ENCODE measurements at places on chromosomes 3 and 15.

DNA sequence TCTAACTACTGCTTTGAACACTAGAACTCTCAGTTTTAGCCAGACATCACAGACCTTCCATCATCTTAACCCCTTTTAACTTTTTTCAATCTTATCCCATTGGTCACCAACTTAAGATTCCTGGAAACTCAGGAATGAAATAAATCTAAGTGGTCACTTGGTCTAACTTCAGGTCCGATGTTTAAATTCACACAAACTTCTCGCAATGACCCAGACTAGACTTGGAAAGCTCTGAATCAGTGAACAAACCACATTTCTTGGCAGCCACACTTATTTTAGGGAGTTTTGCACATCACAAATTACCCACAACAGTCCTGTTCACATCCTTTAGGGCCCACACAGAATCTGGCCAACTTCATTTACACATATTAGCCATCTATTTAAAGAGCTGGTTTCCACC is 118.9 kb downstream of the MAGI1 start:
- DNase-seq: peak; percentile 66

DNA sequence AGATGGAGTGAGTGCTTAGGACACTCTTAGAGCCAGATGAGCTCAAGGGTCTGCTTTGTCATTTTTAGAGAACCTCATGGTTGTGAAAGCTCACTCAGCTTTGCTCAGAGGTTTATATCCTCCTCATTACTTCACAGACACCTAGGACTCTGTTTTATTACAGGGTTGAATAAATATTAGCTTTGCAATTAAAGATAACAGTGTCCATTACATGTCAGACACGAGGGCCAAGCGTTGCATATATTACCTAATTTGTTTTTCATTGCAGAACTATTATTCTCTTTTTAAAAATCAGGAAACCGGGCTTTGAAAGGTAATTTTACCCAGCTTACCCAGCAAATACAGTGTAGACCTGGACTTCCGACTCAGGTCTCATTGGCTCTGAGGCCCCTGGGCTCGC is 16.1 kb downstream of the MAP6D1 start:
- no peak for DNase-seq

GRCh38 chr15:36358094-36358493 is 221.3 kb upstream of the CDIN1 start:
- no peak for DNase-seq

DNA sequence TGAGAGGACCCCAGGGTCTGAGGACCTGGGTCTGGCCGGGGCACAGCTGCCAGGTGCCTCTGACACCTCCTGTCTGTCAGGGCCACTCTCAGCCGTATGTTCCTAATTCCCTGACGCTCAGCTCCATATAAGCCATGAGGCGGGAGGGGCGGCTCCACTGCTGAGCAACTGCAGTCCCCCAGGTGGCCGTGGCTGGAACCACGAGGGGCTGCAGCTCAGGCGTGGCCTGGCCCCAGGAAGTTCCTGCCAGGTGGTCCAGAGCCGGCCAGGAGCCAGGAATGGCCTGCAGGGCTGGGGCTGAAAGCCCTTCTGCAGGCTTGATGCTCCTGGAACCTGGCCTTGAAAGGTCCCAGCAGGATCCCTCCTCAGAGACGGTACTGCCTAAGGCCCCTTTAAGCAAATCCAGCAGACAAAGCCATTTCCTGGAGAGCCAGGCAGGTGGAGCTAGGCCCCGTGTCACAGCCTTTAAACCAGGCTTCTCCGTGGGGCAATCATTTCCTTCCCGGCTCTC is 118.0 kb downstream of the CHSY1 start:
- no peak for DNase-seq

DNA sequence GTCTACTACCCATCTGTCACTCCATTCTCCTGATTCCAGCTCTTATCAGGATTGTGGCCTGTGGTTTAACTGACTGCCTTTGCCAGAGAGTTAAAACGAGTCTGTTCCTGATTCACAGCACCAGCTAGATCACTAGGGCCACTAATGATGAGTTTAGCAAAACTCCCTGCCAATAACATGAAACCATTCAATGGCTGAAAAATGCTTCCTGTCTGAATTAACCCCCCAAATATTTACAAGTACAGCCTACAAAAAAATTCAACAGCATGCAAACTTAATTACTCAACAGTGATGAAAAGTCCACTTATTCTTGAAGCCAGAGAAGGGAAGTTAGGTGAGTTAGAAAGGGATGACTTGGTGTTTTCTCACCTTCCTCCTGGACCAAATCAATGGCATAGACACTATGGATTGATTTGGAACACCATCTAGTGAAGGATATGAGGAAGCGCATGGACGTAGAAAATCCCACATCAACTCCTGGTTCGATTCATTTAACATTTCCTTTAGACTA is 141.4 kb downstream of the TGFBR2 start:
- DNase-seq: peak; percentile 36

- no peak for DNase-seq
Observed at GRCh38 chr3:57128826-57129667, 36.1 kb downstream of the IL17RD start.

DNA sequence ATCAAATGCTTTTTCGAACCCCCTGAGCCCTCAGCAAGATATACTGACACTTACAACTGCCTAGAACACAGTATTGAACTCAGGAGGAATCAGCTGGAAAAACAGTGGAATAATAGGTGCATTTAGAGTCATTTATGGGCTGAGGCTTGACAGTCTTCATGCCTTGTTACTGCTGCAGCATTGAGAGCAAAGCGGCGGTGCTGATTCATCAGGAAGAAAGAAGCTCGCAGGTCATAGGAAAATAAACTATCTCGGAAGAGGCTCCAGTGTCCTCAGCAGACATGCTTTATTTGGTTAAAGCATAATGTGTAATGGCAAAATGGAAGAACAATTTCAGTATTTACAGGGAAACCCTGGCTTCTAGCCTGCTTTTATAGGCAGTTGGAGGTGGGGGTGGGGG is 30.1 kb upstream of the NEO1 start:
- no peak for DNase-seq

GRCh38 chr3:133535971-133536881 is 37.3 kb upstream of the CDV3 start:
- peak; percentile 94 for DNase-seq

DNA sequence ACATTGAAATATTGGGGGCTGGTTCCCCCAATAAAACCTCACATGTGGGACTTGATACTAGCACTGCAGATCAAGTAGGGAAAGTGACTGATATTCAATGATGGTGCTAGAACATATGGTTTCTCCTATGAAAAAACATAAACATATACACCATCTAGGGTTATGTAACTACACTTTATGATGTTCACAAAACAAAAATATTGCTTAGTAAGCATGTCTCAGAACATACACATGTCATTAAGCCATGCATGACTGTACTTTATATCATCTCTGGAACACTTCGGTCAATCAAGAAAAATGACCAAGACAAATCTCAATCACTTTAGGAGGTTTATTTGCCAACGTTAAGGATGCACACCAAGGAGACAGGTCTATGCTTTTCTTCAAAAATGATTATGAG is 57.4 kb downstream of the ZNF717 start:
- DNase-seq: no peak

- peak; percentile 8 for DNase-seq
Observed at GRCh38 chr15:78047761-78048627, 29.5 kb downstream of the TBC1D2B start.

DNA sequence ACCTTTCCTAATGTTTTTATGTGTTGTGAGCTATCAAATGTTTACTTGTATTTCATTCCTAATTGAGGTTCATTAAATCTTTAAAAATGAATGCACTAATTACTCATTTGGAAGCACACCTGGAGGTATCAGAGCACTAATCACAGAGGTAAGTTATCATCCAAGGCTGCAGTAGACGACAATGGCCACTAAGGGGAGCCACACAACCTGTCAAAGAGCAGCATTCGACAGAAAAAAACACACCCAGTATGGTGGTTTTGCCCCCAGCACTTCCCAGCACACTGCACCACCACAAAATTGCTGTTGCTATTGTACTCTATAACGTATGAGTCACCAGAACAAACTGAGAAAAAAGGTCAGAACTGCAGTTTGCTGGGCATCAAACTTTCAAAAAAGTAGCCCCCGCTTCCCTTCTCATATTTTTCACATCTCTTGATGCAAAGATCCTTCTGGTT is 205.9 kb upstream of the IGF1R start:
- DNase-seq: peak; percentile 82

DNA sequence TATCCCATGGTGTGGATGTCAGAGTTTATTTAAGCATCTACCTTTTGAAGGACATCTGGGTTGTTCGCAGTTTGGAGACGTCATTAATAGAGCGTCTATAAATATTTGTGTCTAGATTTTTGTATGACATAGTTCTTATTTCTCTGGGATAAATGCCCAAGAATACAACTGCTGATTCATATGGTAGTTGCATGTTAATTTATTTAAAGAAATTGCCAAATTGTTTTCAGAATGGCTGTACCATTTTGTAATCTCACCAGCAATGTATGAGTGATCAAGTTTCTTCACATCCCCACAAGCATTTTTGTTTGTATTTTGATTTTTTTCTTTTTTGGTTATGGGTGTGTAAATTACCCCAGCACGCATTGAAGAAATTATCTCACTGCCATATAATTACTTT is 656.9 kb downstream of the NTRK3 start:
- no peak for DNase-seq

GRCh38 chr3:194329583-194329965 is 21.6 kb downstream of the CPN2 start:
- no peak for DNase-seq
